Motor neuron (in vitro differentiated cells): ENCODE measurements at places on chromosomes 6 and 20.
A peak's percentile ranks its signal among the peaks of the same experiment; 100 is the strongest.

GRCh38 chr6:151176911-151177770 lies 62.6 kb upstream of the AKAP12 start:
- peak; percentile 48 for ATAC-seq

GRCh38 chr20:32807706-32808105 lies 12.0 kb upstream of the MAPRE1 start:
- ATAC-seq, result no peak

DNA sequence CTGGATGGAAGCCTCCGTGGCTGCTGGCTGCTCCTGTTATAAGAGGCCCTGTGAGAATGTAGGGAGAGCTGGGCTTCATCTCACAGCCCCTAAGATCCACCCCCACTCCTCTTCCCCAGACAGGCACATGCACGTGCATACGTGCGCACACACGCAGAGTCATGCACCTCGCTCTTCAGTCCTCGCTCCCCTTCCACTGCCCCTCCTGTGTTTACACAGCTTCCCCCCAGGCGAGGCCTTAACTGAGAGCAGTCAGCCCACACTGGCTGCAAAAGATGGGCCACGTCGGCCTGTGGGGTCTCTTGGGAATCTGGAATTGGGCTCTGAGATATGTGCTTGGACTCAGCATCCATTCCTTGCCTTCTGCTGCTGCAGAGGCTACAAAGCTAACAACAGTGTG lies 35.2 kb upstream of the MLN start:
- no peak for ATAC-seq

- ATAC-seq, result no peak
Measured at GRCh38 chr6:39084506-39084905, 30.5 kb downstream of the SAYSD1 start.
